Right renal pelvis (tissue), 4 donors: ENCODE measurements at places on chromosomes 5 and 9. TPM values are rescaled to one million over a fixed set of nuclear protein-coding genes. Genes with fewer than 3 reads are reported as not detected.
A peak's percentile ranks its signal among the peaks of the same experiment; 100 is the strongest.

- peak; percentile 43 for DNase-seq
These were observed at the start of gene ABLIM3 for GRCh38 chr5:149141224-149141956. ABLIM3 (plus strand) TSS chr5:149141493; CDS start chr5:149142096, 603 bp downstream.

DNA sequence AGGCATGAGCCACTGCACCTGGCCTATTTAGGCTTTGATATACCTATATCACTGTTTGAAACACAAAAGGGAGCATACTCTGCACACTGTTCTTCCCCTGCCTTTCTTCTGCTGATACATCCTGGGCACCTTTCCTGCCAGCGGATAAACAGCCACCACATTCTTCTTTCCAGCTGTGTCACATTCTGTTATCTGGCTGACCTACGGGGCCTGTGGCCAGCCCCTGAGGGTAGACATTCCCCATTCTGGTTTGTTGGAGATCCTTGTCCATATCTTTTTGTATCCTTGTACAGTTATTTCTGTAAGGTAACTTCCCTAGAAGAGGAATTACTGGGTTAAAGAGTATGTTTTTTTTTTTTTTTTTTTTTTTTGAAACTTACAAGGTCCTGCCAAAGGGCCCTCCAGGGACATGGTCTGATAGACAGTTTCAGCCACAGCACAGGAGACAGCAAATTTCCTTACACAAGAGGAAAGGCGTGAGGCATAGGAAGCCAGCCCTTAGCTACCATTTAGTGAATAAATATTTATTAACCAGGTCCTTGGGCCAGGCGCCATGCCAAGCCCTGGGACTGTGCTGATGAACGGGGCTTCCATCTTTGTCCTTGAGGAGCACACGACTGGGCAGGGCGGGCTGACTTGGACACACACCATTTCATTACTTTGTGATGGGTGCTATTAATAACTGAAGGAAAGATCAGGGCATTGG, 57.8 kb downstream of the ERGIC1 start:
- no peak for DNase-seq

DNA sequence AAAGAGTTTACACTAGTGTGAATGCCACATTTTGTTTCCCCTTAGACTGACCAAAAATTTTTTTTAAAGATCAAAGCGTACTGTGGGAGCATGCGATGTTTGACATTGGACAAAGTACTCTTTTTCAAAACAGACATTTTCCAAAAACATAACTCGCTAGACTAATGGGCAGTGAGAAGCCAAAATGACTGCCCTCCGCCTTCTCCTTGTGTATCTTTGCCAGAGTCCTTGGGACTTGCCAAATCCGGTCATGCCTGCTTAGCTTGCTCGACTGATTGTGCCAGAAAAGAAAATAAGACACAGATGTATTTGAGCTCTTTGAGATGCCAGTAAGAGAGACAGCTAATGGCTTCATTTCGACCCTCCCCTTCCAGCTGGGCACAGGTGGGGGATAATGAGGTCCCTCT, 157.5 kb downstream of the MAPKAP1 start:
- DNase-seq = no peak

TEX48 gene
- not detected for polyA plus RNA-seq

SLC6A3 gene
- polyA plus RNA-seq = 0.60 TPM

GRCh38 chr5:53416144-53416738, 64.2 kb upstream of the FST start:
- no peak for DNase-seq

RAD23B gene
- 154 TPM for polyA plus RNA-seq

GRCh38 chr5:88290801-88291200, 22.2 kb upstream of the TMEM161B start:
- DNase-seq = no peak

GRCh38 chr5:72232838-72233237, 87.2 kb downstream of the MRPS27 start:
- no peak for DNase-seq

DNA sequence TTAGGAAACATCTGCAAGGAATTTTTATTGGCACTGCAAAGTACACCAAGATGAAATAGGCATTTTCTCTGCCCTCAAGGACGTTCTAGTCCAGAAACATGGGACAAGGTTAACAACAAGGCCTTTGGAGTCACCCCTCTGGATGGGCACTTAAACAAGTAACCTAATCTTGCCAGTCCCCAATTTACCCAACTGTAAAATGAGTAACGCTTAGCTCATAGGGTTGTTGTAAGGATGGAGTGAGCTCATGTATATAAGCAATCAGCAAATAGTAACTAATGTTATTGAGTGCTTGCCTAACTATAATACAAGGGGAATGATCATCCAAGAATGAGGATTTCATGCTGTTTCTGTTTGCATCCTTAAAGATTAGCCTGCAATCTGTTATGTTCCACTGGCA, 189.3 kb downstream of the PAPPA start:
- no peak for DNase-seq

LEAP2 gene
- 10.0 TPM for polyA plus RNA-seq

DNA sequence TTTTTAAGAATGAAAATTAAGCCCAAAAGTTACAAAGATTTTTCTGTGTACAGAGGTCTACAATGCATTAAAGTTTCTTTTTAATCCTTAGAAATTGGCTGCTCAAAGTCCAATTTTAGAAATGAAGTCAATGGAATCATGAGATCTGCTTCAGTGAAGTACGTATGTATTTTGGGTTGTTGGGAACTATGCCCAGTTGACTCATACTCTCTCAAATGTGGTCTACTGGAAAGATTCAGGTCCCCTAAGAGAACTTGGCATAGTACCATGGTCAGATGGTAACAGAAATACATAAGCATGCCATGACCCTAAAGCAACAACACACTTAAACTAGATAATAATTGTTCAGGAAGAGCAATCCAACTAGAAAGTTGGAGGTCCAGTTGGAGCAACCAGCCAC, 23.0 kb downstream of the FBLL1 start:
- DNase-seq = no peak

GRCh38 chr5:78429332-78429980, 69.0 kb downstream of the SCAMP1 start:
- no peak for DNase-seq

DNA sequence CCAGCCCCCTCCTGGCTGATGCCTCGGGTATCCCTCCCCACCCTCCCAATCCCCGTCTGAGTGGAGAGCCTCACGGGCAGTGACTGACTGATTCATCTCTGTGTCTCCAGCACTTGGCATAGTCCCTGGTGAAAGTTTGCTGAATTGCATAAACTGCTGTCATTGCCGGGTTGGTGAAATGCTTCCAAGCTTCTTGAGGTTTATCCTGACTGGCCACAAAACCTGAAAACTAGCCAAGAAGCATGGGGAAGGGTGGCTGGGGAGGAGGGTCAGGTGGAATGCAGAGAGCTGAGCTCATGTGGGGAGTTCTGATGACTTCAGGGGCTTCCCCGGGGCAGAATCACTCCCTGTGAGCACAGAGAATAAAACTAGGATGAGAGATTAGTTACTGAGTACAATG, 56.9 kb upstream of the GGTA1 start:
- no peak for DNase-seq

PDGFRB gene
- 159 TPM for polyA plus RNA-seq

DNA sequence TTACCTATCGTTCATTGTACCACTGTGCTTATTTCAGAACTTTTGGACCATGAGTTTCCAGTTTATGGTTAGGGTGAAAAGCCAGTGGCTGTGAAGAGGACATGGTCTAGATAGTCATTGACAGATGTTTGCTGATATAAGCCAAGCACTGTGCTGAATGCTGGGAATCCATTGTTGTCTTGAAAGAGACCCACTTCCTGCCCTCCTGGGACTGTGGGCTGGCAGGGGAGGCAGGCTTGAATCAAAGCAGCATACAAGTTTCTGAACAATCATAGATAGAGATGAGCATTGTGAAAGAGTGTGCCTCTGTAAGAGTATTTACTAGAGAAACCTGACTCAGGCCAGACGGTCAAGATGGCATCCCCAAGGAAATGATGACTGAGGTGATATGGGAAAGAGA, 73.4 kb downstream of the NMUR2 start:
- no peak for DNase-seq

- DNase-seq = peak; percentile 80
These were observed 31.0 kb downstream of the GOLGA2 start for GRCh38 chr9:128244837-128245231.

DNA sequence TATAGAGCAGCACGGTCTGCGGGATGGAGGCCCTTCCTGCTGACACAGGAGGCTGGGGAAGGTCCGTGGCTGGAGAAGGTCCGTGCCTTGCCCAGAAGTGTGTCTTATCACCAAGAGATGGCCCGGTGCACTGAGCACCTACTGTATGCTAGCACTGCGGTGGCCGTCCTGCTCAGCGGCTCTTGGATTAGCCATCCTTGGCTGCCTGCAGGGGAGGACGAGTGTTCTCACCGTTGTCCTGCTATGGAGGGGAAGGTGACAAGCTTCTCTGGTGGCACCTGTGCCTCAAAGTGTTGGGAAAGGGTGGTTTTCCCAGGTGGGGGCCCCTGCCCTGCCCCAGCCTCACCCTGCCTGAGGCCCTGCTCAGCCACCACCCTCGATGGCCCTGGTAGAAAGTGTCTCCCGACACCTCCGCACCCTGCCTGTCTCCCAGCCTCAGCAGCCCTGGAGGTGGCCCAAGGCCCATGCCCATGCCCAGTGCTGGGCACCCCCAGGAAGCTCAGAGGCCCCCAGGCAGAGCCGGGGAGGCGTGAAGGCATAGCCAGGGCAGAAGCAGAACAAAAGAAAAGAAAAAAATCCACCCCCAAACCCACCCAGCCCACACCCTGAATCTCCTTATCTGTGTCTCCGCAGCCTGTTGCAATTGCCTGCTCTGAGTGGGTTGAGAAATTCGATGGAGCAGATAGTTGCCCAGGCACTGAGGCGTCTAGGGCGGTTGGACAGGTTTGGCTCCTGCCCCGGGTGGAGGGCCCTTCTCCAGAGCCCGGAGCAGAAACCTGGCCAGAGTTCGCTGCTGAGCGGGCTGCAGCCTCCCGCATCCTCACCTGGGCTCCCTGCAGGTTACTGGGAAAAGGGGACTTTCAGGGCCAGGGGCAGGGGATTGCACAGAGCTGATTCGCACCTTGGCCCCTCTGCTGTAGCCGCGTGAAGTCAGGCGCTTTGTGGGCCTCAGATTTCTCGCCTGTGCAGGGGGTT, 30.5 kb downstream of the RXRA start:
- DNase-seq = no peak

GRCh38 chr5:149363358-149363757, 5.5 kb downstream of the PCYOX1L start:
- DNase-seq = no peak

DNA sequence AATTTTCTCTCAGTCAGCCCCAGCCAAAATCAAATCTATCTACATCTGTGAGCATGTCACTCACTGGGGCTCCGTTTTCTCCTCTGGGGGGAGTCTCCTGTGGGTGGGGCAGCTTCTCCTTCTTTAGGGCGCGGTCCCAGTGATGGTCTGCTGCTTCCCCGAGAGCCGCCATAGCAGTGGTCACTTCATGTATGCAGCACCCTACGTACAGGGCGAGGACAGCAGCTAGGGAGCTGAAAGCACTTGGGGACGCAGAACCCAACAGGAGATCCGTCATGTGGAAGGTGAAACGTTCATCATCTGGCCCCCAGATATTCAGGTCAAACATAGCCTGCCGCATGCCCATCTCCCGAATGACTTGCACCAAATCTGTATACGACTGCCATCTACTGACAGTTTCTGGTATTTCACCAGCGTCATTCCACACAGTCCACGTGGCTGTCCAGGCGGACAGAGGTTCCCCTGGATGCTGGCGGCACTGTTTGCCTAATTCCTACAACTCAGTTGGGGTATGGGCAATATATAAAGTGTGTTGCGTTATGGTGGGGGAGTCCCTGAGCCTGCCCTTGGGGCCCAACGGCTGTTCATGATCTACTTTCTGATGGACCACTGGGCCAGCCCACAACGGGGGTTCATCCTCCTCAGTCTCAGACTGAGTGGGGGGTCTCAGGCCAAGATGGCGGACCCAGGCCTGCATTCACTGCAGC, 795.0 kb downstream of the EFNA5 start:
- no peak for DNase-seq

- no peak for DNase-seq
These were observed 23.6 kb downstream of the LHX6 start for GRCh38 chr9:122205176-122205575.

- DNase-seq = no peak
These were observed 67.1 kb upstream of the GOLPH3 start for GRCh38 chr5:32241034-32241783.

DNA sequence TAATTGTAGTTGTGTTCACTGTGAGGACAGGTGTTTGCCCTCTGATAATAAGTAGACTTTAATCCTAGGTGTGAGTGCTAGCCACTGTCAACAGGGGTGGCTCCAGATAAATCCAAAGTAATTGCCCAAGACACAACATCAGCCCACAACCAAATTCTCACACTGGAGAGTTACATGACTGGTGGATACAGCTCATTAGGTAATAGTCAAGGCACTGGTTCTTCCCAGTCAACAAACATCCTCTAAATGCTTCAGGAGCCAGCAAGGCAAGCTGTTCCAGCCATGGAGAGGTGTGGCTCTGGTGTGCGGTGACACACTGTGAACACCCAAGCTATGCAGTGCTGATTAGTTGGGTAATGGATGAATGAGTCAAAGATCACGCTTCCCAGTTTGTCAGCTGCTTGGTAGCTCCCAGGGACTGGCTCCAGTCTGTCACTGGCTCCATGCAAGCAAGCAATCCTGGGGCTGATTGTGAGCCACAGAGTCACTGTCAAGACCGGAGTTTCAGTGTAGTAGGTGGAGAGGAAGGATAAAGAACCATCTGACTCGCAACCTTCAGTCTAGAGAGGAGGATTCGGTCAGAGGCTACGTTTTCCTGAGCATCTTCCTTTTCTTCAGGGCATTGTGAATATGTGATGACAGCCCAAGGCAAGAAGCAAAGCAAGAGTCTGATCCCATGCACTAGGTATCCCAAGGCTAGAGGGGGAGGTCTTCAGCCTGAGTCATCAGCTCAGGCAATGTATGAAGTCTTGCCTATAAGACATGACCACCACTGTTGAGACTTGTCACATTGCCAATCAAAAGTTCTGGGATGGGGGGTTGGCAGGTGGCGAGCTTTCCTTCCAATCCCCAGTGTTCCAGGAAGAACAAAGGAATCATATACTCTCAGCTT, 63.1 kb downstream of the UGCG start:
- no peak for DNase-seq

DNA sequence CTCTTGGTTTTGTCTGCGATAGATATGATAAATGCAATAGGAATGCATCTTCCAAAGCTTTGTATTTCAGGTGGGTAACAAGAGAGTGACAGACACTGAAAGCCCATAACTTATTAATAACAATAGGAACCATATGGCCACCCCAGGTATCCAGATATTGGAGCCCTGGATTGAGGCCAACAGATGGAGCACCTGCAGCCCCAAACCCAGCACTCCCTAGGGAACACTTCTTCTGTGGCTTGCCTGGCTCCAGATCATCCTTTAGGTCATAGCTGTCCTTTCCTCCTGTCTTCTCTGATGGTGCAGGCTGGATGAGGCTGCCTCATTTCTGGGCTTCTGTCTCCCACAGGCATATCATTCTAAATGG, 5.0 kb upstream of the IL3 start:
- DNase-seq = no peak

GRCh38 chr5:51383131-51384121, at the start of gene ISL1:
ISL1 (plus strand) TSS chr5:51383448; CDS start chr5:51383672, 224 bp downstream.
- DNase-seq = peak; percentile 70

SLC6A18 gene
- polyA plus RNA-seq = 1.6 TPM
